ENCODE measurements at places on chromosomes 11 and 22. TPM values are rescaled to one million over a fixed set of nuclear protein-coding genes. Genes with fewer than 3 reads are reported as not detected.
A peak's percentile ranks its signal among the peaks of the same experiment; 100 is the strongest.

PYGM gene
- 0.16 TPM for total RNA-seq

CD3E gene
- total RNA-seq: not detected

VPREB1 gene
- total RNA-seq: not detected

BRSK2 gene
- total RNA-seq: 0.76 TPM

ENTHD1 gene
- not detected for total RNA-seq

FAT3 gene
- not detected for total RNA-seq

KCNK4 gene
- total RNA-seq: not detected

CLCF1 gene
- total RNA-seq: 29.7 TPM

ARCN1 gene
- total RNA-seq: 84.9 TPM

DNA sequence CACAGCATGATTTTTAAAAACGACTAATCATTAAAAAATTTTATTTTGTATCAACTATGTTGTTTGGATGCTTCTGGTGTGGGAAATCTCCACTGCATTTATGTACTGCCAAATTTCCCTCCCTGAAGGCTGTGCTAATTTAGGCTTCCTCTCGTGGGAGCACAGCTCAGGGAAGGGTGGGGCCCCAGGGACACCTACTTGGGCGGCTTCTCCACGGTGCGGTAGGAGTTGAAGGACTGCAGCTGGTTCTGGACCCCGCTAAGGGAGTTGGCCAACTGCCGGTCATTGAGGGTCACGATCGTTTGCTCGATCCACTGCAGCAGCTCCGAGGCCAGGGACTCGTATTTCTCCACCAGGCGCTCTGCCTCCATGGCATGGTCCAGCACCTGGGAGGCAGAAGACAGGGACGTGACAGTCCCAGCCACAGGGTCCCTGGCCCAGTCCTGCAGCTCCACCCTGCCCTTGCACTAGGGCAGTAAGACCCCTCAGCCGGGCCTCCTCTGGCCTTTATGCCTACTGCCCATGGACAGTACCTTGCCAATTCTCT, 18.6 kb downstream of the SPTBN2 start:
- DNase-seq: no peak

- peak; percentile 10 for DNase-seq
Measured at GRCh38 chr11:74094393-74094792, 76.4 kb downstream of the C2CD3 start.

DNA sequence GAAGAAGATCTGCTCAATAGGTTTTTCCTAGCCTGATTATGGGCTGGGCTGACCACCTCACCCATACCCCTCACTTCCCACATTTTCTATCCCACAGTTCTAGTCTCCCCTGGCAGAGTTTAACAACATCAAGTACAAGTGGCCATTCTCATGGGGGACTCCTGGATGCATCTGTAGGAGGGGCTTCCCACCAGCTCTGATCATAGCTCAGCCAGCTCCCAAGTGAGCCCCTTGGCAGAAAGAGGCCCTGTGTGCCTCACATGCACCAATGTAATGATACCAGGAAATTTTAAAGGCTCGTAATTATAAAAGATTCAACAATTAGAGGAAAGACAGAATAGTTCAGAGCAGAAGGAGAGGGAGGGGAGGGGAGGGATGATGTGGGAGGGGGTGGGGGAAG, 144.2 kb upstream of the SYT13 start:
- DNase-seq: no peak

- DNase-seq: no peak
Measured at GRCh38 chr11:11510939-11511338, 110.9 kb downstream of the GALNT18 start.

DNA sequence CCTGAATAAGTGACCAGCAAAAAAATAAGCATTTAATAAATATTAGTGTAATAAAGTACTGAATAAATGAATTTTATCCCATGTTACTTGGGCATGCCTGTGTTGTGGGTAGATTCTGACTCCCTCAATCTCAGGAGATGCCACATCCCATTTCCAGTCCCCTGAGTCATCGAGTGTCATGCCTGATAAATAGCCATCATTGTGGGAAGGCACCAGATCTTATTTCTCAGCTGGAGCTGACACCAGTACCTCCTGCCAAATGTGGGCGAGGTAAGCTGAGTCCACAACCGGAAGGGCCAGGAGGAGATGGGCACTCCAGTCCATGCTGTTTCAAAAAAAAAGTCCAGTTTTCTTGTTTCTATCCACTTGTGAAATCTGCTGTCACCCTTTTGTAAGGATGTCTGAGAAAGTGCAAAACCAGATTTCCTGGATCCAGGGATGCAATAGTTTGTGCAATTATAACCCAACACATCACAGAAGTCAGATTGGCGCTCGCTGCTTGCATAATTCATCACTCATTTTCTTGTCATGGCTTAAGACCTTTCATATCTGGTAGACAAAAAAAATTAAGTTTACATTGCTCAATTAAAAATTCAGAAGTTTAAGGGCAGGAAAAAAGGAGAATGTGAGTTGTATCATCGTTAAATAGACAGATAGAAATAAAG, 311.6 kb downstream of the MIAT start:
- DNase-seq: no peak

DNA sequence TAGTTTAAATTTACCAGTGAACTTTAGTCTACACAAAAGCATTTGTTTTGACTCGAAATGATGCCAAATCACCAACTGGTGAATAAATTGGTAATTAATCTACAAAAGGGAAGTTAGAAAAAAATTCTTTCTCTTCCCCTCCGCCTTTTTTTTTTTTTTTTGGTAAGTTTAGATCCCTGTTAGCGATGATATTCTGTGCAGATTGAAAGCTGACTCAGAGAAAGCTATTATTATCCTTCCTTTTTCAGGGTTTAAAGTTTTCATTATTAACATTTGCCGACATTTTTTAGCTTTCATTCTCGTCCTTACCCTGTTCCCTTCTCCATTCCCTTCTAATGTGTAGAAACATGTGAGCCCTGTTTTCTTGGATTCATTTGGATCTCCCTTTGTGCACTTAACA, 16.8 kb upstream of the NUP160 start:
- DNase-seq: no peak

DNA sequence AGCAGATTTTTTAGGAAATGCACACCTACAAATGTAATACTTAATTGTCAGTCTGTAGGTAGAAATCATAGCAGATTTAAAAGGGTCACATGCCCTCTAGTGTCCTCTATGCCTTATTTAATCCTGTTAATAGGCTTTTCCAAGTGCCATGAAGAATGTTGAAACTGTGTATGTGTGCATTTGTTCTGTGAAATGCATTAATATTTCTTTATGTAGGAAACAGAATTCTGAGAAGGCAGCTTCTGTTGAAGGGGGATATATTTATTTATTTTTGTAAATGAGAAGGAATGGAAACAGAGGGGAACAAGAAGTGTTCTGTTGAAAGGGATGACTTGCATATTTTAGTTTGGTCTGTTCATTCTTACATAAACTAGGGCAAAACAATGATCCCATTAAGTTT, 51.0 kb downstream of the SVIP start:
- peak; percentile 45 for DNase-seq

DNA sequence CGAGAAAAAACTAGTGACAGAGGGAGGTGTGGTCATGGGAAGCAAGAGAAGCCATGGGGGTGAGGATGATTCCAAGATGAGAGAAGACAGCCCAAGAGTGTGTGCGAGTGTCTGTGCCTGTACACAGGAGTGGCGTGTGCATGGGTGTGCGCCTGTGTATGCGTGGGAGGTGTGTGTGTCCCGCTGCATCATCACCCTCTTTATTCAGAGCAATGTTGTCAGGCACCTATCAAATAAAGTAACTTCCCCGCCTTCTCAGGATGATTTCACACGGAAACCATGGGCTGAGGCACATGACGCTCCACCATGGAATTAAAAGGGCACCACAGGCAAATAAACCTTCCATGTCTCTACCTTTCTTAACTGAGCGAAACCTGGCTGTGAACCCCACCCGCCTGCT, 24.6 kb downstream of the MS4A10 start:
- DNase-seq: no peak

DNA sequence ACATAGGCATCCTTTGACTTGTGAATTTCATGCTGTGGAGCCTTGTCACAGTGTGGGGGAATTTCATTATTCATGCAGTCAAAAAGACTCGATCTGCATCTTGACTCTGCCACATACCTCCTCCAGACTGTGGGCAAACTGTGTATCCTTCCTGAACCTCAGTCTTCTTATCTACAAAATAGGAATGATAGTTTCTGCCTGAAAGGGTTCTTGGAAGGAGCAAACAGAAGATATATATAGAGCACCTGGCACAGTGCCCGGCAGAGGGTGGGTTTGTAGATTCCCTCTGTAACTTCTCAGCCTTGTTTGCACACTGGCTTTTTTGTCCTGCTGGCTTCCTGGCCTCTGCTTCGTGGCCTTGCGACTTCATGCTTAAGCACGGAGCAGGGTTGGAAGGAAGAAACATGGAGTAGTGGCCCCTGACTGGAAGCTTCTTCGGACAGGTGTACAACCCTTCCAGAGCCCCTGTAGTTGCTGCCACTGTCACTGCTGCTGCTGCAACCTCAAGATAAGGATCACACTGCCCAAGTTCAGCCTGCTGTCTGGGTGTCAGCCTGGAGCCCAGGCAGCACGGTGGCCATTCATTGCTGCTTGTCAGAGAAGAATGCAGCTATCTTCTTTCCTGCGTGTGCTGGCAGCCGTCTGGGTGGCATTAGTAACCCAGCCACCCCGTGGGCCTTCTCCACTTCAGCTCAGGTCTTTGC, 106.4 kb downstream of the MICAL2 start:
- peak; percentile 93 for DNase-seq

GRCh38 chr11:64482588-64482987, 108.4 kb upstream of the SLC22A12 start:
- no peak for DNase-seq

DNA sequence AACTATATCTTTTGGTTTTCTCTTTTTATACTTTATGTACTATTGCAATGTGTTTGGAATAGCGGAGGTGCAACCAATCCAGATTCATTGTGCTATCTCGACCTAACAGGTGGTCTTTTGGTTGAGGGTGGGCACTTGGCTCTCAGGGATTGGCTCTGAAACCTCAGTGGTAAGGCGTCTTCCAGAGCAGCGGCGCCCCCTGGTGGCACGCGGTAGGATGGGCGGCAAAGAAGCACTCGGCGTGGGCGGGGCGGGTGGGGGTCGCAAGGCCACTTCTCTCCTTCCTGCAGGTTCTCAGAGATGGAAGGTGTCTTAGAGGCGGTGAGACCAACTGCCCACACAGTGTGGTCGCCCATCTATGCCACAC, 19.2 kb upstream of the PLET1 start:
- DNase-seq: peak; percentile 64

- no peak for DNase-seq
Measured at GRCh38 chr22:29742326-29742725, 22.5 kb downstream of the CABP7 start.

GRCh38 chr11:70757241-70757640, 358.9 kb downstream of the CTTN start:
- DNase-seq: no peak

DNA sequence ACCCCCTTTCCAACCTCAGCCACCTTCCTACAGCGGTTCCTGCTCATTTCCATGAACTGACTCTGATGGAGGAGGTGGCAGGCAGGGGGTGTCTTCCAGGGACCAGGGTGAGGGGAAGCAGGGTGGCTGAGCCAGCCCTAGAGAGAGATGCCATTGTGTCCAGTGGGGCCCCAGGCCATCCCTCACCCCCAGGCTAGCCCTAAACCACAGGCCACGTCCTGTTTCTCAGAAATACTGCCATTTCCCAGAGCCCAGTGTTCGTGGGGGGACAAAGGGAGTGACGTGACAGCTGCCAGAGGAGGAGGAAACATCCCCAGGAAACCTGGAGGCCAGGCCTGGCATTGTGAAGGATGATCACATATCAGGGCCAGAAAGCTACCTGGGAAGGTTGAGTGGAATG, 39.5 kb downstream of the CHRDL2 start:
- no peak for DNase-seq

DNA sequence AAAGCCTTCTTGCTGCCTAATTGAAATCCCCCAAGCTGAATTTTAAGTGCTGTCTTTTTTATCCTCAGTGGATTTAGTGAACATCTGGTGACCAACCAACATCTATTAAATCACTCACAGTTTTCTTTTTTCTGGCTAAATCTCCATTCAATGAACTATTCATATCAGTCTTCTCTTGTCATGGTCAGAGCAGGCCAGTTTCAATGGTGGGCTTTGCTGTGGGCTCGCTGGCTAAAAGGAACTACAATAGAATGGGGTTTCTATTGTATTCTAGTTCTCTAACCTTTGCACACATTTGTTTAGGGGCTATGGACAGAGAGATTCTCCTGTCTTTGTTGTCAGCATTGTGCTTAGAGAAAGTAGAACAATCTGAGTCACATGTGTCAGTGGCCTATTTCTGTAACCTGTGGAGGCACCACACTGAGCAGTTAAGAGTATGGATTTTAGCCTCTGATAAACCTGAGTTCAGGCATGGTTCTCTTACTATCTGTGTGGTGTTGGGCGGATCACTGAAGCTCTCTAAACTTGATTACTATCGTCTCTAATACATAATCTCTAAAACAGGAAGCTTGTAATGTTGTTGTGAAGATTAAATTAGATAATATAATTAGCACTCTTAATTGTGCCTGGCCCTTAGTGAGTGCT, 94.2 kb upstream of the CADM1 start:
- no peak for DNase-seq

DNA sequence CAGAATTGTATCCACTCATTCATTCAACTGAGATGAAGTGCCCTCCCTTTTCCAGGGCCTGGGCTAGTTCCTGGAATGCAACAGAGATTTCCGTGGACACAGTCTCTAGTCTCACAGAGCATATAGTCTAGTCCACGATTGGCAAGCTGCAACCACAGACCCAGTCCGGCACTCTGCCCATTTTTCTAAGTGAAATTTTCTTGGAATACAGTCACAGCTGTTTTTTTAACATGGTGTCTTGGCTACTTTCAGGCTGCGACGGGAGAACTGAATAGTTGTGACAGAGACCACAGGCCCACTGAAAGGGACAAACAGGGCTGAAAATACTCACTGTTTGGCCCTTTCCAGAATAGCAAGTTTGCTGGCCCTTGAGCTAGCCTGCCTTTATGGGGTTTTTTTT, 29.2 kb downstream of the ALG12 start:
- no peak for DNase-seq

GRCh38 chr11:122723106-122723505, 67.6 kb downstream of the UBASH3B start:
- no peak for DNase-seq

- no peak for DNase-seq
Measured at GRCh38 chr11:21133722-21134121, 464.3 kb downstream of the NELL1 start.

- DNase-seq: no peak
Measured at GRCh38 chr22:25029181-25029580, 76.7 kb downstream of the KIAA1671 start.

DNA sequence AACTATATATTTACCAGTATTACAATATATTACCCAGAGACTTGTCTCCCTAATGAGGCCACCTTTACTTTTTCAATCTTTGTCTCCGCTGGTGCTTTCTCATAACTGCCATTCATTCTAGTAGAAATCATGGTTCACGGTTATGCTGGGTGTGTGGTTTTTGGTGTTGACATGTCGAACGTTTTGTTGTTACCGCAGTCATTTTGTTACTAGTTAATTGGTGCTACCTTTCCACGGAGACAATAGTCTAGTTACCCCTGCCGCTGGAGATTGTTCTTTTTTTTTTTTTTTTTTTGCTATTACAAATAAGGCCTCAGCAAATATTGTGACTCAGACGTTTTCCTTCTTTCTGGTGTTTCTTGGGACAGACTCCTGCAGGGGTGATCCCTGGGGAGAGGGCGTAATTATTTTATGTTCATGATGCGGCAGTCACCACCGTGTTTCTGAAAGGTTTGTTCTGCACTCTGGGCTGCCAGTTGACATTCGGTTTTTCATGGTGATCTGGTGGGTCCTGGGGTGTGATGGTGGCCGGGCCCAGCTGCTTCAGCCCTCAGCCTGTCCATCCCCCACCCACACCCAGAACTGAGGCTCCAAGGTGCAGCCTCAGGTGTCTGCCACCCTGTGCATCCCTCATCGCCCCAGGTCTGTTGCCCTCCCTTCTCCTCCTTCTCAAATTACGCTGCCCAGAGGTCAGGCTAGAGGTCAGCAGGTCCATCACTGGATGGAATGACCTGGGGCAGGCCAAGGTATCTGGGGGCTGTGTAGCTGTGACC, 28.6 kb downstream of the LRP5 start:
- no peak for DNase-seq

All from HT-29 (cell line).